Spinal cord (tissue), 10 donors: ENCODE measurements at places on chromosomes 7 and 10.

DNA sequence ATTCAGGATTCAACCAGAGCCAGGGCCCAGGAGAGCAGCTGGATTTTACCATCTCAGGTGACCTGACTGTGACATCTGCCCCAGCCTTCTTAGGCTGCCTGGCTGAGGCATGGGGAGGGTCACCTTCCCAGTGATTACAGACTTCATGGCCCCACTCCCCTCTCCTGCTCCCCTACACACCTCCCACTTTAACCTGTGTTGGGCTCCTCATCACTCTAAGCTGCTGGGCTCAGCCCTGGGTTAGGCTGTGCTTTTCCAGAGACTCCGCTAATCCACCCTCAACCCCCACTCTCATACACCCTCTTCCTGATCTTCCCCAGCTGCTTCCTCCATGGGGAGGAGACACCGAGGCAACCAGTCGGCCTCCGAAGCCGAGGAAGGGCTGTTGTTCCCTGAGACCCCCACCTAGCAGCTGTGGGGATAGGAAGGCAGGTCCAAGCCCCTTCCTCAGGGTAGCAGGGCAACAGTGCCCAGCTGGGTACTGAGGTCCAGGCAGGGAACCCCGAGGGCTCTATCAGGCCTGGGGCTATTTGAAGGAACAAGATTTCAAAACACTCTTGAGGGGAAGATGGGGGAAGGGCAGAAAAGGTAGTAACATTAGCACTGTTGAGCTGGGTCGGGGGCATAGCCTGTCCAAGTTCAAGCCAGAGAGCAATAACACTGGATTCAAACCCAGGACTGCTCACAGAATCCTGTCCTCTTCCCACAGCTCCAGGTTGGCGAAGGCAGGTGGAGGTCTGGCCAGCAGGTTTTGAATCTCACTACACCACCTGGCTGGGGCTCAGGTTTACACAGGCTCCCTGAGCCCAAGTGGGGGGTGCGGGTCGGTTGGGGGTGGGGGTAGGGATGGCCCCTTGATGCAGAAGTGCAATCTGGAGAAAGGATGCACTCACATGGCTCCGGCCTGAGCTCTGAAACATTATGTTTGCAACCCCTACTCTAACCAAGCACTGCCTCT is 1.8 kb downstream of the IMPDH1 start:
- peaks cover 3% of the 10 kb centered on the region for H3K27me3 ChIP-seq
- H3K36me3 ChIP-seq = peaks cover 8% of the 10 kb centered on the region
- H3K4me3 ChIP-seq = no peak overlapping the region
- no peak overlapping the region for H3K27ac ChIP-seq
- peaks cover 53% of the 10 kb centered on the region for H3K4me1 ChIP-seq

GRCh38 chr10:52308251-52309031 is 5.6 kb upstream of the DKK1 start:
- H3K27me3 ChIP-seq = peaks cover 7% of the 10 kb centered on the region
- peaks cover 11% of the 10 kb centered on the region for H3K4me1 ChIP-seq
- H3K4me3 ChIP-seq = peak overlapping the region; percentile 61
- H3K27ac ChIP-seq = peak overlapping the region; percentile 16

GRCh38 chr10:130215931-130216231 is 79.7 kb downstream of the GLRX3 start:
- no peak for DNase-seq
- H3K36me3 ChIP-seq = no peaks in the 10 kb centered on the region
- H3K4me1 ChIP-seq = no peaks in the 10 kb centered on the region
- H3K27me3 ChIP-seq = no peaks in the 10 kb centered on the region
- no peak overlapping the region for H3K27ac ChIP-seq
- H3K4me3 ChIP-seq = no peak overlapping the region

GRCh38 chr7:5291301-5291700 is 8.6 kb downstream of the SLC29A4 start:
- no peak for DNase-seq
- H3K4me1 ChIP-seq = no peaks in the 10 kb centered on the region
- no peak overlapping the region for H3K4me3 ChIP-seq
- peaks cover 69% of the 10 kb centered on the region for H3K36me3 ChIP-seq
- H3K27me3 ChIP-seq = no peaks in the 10 kb centered on the region
- no peak overlapping the region for H3K27ac ChIP-seq

DNA sequence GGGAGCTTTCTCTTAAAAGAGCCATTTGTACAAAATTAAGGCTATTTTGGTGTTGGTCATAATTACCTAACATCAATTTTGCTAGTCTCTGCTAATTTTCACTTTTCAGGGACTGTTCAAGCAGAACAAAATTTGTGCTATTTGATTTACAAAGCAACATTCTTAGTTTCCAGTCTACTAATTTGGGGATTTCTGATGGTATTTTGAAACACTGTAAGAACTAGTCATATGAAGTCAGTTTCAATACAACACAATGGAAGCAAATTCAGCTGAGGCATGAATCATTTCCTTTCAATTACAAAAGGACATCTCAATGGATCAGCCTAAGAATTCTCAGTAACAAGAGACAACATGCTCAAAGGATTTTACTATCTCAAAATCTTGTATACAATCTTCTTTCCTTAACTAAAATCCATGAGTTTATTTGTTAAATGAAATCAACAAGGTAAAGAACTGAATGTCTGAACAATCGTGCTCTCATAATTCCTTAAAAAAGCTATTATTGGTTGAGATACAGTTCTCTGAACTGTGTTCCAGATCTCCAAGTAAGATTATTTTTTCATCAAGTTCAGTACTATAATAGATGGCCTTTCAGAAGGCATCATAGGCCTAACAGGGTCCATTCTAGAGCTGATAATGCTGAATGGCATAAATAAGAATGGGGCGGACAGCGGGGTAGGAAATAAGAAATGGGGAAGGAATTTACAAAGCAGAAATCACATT is 144.6 kb downstream of the NRCAM start:
- H3K27me3 ChIP-seq = no peaks in the 10 kb centered on the region
- H3K4me3 ChIP-seq = no peak overlapping the region
- no peak for DNase-seq
- peaks cover 11% of the 10 kb centered on the region for H3K4me1 ChIP-seq
- no peak overlapping the region for H3K27ac ChIP-seq
- H3K36me3 ChIP-seq = no peaks in the 10 kb centered on the region

DNA sequence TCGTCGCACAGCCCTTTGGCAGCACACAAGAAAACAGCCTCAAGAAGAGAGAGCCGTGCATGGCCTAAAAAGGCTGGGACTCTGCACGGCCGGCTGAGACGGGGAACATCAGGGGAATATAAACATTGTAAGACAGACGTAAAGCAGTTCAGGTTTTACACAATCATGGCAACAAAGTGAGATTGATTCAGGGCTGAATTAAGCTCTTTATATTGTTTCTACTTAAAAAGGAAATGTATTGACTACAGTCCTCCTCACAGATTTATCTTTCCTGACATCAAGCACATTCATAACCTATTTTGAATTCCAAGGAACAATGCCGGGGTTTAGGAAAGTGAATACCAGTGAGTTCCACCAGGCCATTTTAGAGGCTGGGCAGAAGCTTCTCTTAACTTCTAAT is 25.2 kb downstream of the SORBS1 start:
- no peaks in the 10 kb centered on the region for H3K36me3 ChIP-seq
- no peak for DNase-seq
- peaks cover 30% of the 10 kb centered on the region for H3K4me1 ChIP-seq
- no peak overlapping the region for H3K4me3 ChIP-seq

- no peak for DNase-seq
- no peaks in the 10 kb centered on the region for H3K27me3 ChIP-seq
- H3K27ac ChIP-seq = no peak overlapping the region
- no peak overlapping the region for H3K4me3 ChIP-seq
- no peaks in the 10 kb centered on the region for H3K36me3 ChIP-seq
- H3K4me1 ChIP-seq = no peaks in the 10 kb centered on the region
Observed at GRCh38 chr7:104175361-104175984, 32.3 kb downstream of the ORC5 start.

DNA sequence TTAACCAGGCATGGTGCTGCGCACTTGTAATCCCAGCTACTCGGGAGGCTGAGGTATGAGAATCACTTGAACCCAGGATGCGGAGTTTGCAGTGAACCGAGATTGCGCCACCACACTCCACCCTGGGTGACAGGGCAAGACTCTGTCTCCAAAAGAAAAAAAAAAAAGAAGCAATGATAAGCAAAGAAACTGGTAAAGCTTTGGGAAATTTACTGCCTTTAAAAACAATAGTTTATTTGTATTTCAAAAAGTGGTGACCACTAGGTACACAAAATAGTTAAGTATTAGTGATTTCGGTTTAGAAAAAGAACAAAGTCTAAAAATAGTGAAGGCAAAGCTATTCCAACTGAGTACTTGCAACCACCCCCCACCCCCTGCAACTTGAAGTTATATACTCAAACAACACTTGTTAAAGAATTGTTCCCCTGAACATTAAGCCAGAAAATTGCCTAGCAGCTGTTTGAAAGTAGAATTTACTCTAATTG is 37.7 kb downstream of the MALSU1 start:
- no peak overlapping the region for H3K27ac ChIP-seq
- no peaks in the 10 kb centered on the region for H3K27me3 ChIP-seq
- no peak for DNase-seq
- H3K36me3 ChIP-seq = peaks cover 10% of the 10 kb centered on the region

DNA sequence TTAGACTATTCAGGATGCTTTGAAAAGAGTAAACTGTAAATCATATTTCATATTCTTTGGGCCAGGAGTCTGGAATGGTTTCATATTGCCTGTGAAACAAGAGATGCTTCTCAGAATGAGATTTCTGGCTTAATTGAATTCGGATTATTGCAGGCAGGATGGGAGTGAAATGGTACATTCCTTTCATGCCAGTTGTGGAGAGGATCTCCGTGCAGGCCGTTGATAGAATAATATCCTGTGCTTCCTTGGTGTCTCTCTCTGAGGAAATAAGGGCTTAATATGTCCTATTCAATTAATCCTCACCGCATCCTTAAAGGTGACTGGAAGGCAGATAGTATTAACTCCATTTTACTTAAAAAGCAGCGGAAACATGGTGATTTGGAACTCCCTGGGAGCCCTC is 56.6 kb downstream of the CUX1 start:
- no peak overlapping the region for H3K4me3 ChIP-seq
- DNase-seq = no peak
- H3K27me3 ChIP-seq = no peaks in the 10 kb centered on the region
- H3K4me1 ChIP-seq = peaks cover 20% of the 10 kb centered on the region

DNA sequence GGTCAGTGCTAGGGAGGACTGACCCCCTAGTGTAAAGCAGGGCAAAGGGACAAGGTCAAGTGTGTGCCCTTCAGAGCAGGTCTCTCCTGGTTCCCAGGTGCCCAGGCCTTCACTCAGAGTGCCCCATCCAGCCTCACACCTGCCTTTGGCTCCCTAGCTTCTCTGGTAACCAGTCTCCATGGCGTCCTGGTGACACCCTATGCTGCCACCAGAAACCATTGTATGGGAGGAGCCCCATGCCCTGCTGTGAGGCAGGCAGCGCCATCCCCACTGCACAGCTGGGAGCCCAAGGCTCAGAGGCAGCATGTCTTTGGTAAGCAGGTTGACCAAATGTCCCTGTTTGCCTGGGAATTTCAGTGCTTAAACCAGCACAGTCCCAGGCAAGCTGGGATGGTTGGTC is 33.1 kb upstream of the HMX3 start:
- no peak overlapping the region for H3K27ac ChIP-seq
- no peak overlapping the region for H3K4me3 ChIP-seq
- no peak for DNase-seq
- H3K4me1 ChIP-seq = no peaks in the 10 kb centered on the region

- no peaks in the 10 kb centered on the region for H3K4me1 ChIP-seq
- no peaks in the 10 kb centered on the region for H3K27me3 ChIP-seq
- no peaks in the 10 kb centered on the region for H3K36me3 ChIP-seq
- no peak overlapping the region for H3K4me3 ChIP-seq
- no peak overlapping the region for H3K27ac ChIP-seq
Observed at GRCh38 chr10:104614245-104614831, 26.8 kb upstream of the SORCS3 start.

- H3K4me3 ChIP-seq = no peak overlapping the region
- no peaks in the 10 kb centered on the region for H3K27me3 ChIP-seq
- H3K4me1 ChIP-seq = no peaks in the 10 kb centered on the region
- no peak overlapping the region for H3K27ac ChIP-seq
- no peak for DNase-seq
- no peaks in the 10 kb centered on the region for H3K36me3 ChIP-seq
Observed at GRCh38 chr10:95963202-95963990, 55.6 kb downstream of the CC2D2B start.

DNA sequence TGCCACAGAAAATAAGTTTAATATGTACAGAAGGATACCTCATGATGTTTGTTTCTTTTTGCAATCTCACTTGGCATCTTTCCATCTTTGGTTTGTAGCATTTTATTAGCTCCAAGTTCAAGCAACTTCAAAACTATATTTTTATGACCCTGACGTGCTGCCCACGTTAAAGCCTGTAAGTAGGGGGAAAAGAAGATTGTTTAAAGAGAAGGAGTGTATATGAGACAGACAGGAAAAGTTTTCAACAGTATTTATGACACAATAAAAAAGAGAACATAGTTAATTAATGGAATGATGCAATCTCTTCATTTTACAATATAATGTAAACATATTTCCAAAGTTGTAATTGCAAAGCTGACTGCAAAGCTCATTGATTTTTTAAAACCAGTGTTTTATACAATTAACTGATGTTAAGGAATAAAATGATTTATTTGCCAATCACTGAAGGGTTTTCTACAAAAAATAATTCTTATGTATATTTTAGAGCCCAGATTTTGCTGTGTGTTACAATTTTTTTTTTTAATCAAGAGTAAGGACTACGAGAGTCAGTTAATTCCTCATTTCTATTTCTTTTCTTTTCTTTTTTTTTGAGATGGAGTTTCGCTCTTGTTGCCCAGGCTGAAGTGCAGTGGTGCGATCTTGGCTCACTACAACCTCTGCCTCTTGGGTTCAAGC is 42.5 kb downstream of the ASZ1 start:
- no peak overlapping the region for H3K27ac ChIP-seq
- no peak overlapping the region for H3K4me3 ChIP-seq
- no peak for DNase-seq
- no peaks in the 10 kb centered on the region for H3K4me1 ChIP-seq
- H3K36me3 ChIP-seq = no peaks in the 10 kb centered on the region
- H3K27me3 ChIP-seq = no peaks in the 10 kb centered on the region

GRCh38 chr7:70016044-70016770 is 417.9 kb downstream of the AUTS2 start:
- no peak for DNase-seq
- no peaks in the 10 kb centered on the region for H3K36me3 ChIP-seq
- no peak overlapping the region for H3K4me3 ChIP-seq
- no peaks in the 10 kb centered on the region for H3K4me1 ChIP-seq
- H3K27ac ChIP-seq = no peak overlapping the region
- H3K27me3 ChIP-seq = no peaks in the 10 kb centered on the region
